ENCODE measurements at places on chromosomes 7 and 10.

GRCh38 chr10:47340608-47341170, 7.5 kb upstream of the RBP3 start:
- DNase-seq: peak; percentile 20

DNA sequence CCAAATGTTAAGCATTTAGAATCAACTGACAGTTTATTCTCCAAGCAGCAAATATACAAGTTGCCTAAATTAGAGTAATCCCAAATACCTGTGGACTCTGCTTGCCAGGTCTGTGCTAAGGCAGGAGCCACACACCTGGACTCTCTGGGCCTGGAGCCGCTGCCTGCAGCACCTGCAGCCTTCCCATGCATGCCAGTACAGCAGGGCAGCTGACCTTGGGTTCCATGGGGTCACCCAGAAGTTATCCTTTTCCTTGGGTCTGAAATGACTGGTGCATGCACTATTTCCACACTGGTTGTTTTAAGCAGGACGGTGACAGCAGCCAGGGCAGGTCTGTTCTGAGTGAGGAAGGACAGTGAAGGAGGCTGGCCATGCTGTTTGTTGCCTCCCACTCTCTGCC, 573.2 kb downstream of the GLRX3 start:
- DNase-seq: no peak

GRCh38 chr7:33388332-33388731, 259.0 kb downstream of the BBS9 start:
- no peak for DNase-seq

- DNase-seq: no peak
Measured at GRCh38 chr10:68938117-68938516, 17.9 kb upstream of the DDX21 start.

DNA sequence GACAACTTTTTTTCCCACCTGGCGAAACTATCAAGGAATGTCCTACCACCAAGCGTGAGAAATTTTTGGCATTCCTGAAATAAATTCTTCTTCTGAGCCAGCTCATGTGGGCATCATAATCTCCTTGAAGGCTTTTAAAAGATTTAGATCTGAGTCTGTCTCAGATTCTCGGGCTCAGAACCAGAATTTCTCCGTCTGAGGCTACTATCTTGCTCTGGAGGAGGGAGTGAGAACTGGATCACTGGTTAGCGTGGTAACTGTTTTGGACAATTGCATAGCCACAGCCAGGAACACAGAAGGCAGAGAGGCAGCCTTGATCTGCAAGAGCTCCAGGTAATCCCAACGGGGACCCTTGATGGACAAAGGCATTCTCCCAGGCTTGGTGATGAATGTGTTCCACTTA, 1.0 kb upstream of the PLAC9 start:
- DNase-seq: no peak

DNA sequence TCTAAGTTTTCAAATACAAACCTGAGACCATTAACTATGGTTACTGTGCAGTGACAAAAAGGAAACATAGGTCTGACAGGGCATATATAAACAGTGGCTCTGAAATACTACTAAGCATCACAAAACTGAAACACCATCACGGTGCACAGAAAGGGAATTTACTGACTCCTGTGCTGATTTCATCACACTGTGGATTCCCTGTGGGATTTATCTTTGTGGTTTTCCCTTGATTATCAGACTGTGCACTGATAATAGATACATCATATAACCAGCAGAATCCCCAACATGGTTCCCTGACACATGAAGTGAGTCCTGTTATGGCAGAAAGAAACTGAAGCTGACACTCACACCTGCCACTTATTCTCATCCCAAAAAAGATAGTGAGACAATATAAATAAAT, 676.3 kb upstream of the KCND2 start:
- no peak for DNase-seq

- DNase-seq: no peak
Measured at GRCh38 chr10:98080494-98080893, 50.1 kb upstream of the CRTAC1 start.

GRCh38 chr7:151923097-151923876, 33.0 kb upstream of the GALNTL5 start:
- DNase-seq: no peak

DNA sequence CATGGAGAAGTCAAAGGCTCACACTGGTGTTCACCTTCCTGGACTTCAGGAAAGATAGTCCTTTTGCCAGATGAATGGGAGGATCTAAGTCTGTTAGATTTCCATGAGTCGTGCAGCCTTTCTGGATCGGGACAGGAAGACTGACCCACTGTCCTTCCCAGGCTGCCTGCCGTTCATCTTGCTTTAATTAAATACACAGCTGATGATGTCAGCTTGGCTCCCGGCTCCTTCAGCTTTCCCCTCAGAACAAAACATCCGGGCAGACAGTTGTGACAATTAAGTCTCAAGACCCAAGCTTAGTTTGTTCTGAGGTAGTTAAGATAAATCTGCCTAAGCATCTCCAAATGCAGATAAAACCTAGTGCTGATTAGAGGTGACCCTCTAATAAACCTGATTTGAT, 58.6 kb downstream of the AUTS2 start:
- DNase-seq: peak; percentile 43

DNA sequence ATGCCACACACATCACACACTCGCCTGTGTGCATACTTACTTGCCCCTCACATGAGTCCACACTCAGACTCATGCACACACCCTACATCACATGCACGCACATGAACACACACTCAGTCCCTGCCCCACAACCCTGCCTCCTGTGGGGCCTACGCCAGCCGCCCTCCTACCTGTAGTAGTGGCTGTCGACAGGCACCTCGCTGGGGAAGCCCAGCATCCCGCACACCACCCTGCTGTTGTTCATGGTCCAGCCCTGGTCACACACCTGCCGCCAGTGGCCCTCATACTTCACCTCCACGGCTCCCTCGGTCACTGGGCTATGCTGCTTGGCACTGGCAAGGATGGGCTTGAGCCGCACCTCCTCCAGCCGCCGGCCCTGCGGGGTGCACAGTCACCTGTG, 7.2 kb downstream of the LOXL4 start:
- DNase-seq: no peak

DNA sequence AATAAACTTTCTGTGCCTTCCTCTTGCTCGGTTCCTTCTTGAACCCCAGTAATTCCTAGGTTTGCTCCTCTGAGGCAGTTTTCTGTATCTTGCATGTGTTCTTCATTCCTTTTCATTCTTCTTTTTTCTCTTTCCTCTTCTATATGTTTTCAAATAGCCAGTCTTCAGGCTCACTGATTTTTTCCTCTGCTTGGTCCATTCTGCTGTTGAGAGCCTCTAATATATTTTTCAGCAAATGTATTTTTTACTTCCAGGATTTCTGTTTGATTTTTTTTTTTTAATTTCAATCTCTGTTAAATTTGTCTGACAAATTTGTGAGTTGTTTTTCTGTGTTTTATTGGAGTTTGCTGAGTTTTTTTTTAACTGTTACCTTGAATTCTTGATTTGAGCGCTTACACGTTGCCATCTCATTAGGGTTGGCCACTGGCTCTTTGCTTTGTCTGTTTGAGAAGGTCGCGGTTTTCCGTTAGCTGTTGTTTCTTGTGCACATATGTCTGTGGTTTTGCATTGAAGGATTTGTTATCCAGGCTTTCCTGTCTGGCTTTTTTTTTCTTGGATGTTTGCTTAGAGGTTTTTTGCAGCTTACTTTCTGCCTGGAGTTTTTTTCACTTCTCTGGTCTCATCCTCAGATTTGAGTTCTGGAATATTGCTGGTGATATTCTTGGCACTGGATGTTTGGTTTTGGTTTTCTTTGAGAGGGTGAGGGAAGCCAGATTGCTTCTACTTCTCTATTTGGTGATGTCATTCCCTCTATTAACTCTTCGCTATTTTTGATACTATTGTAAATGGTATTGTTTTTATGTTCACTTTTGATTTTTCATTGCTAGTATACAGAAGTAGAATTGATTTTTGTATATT, 12.7 kb downstream of the SPRN start:
- DNase-seq: no peak

DNA sequence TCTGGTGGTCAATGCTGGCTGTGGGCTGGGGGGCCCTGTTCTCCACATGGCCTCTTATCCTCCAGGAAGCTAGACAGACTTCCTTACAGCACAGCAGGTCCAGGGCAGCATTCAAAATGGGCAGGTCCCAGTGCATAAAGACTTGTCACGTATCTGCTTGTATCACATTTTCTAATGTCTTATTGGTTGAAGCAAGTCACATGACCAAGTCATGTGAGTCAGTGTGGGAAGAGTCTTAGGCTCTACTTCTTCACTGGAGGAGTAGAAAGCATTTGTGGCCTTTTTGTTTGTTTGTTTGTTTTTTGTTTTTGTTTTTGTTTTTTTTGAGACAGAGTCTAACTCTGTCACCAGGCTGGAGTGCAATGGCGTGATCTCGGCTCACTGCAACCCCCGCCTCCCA, 104.7 kb downstream of the COL13A1 start:
- DNase-seq: no peak

DNA sequence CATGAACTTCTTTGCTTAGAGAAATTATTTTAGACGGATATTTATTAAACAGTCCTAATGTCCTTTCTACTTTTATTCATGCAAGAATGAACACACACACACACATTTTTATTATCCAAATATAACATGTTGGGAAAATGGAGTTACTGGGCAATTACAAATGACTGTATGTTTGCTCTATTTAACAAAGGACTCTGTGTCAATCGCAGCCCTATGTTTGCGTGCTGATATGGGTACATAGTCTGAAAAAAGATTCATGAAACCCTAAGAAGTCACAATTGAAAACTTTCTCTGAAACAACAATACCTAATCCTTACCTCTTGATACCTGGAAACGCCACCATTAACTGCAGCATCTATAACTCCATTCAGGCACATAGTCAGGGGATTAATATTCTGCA, 184.7 kb upstream of the IMMP2L start:
- no peak for DNase-seq

GRCh38 chr10:18293536-18294510, 153.6 kb downstream of the CACNB2 start:
- no peak for DNase-seq

DNA sequence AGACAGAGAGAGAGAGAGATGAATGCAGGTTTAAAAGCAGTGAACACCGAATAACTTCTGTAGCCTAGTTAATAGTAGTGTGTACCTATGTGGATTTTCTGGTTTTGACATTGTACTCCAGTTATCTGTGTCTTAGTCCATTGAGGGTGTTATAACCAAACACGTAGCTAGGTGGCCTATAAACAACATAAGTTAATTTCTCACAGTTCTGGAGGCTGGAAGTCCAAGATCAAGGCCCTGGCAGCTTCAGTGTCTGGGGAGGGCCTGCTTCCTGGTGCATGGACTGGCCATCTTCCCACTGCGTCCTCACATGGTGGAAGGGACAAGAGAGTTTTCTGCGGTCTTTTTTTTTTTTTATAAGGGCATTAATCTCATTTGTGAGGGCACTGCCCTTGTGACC, 23.5 kb downstream of the AOC1 start:
- DNase-seq: no peak

GRCh38 chr10:113132591-113133121, 182.6 kb downstream of the TCF7L2 start:
- DNase-seq: peak; percentile 75

- no peak for DNase-seq
Measured at GRCh38 chr10:110216240-110216639, 8.8 kb downstream of the MXI1 start.

DNA sequence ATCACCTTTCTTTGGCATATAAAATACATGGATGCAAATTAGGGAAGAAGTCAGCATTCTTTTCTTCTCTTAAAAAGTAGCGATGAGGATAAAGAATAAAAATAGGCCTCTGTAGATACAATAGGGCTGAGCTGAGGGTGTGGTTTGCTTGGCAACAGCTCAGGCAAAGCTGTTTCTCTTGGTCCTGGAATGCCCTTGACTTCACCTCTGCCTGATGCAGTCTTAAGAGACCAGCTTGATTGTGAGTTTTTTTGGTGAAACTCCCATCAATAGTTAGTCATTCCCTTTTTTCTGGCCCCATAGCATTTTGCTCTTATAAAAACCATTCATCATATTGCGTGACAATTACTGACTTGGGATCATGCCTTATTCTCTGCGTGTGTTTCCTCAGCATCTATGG, 42.1 kb upstream of the MKLN1 start:
- no peak for DNase-seq

DNA sequence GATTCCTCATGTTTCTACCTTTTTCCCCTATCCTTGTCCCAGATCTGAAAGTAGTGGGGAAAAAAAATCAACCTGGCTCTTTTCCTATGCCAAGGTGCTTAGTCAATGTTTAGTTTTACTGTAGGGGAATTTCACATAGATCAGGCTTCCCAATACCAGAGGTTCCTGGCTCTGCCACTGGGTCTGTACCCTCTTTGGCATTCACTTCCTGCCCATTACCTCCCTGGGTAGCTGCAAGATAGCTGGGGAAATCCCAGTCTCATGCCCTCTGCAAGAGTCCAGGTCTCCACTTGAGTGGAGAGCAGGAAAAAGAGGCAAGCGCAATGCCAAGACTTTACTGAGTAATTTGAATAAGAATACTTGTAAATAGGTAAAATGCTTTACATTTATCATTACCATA, 3.5 kb upstream of the BPGM start:
- no peak for DNase-seq

DNA sequence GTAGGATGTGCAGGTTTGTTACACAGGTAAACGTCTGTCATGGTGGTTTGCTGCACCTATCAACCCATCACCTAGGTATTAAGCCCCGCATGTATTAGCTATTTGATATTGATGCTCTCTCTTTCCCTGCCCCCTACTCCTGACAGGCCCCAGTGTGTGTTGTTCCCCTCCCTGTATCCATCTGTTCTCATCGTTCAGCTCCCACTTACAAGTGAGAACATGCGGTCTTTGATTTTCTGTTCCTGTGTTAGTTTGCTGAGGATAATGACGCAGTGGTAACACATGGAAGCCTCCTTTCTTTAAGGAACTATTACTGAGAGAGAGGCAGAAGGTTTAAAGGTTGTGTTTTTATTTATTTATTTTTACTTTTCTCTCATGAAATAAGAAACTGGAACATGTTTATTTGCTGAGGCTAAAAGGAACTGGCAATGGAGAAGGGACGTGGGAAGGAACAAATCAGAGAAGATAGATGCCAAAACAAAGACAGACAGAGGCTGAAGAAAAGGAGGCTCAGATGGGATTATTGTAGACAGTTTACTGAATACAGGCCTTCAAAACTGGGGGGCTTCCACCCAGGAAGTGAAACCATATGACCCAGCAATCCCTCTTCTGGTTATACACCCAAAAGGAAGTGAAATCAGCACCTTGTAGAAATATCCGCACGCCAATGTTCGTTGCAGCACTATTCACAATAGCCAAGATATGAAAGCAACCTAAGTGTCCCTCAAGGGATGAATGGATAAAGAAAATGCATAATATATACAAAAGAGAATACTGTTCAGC, 556.3 kb downstream of the GRM8 start:
- DNase-seq: no peak

GRCh38 chr10:60073397-60073780, 167.0 kb upstream of the CCDC6 start:
- no peak for DNase-seq

Measured in GM04504 (cell line).